ENCODE measurements at places on chromosomes 11 and 22.

- no peak for DNase-seq
These were observed 48.0 kb upstream of the CARS1 start for GRCh38 chr11:3104961-3105790.

- no peak for DNase-seq
These were observed 14.8 kb downstream of the FSHB start for GRCh38 chr11:30245621-30246020.

- DNase-seq, result no peak
These were observed 17.8 kb downstream of the TREH start for GRCh38 chr11:118661425-118662301.

DNA sequence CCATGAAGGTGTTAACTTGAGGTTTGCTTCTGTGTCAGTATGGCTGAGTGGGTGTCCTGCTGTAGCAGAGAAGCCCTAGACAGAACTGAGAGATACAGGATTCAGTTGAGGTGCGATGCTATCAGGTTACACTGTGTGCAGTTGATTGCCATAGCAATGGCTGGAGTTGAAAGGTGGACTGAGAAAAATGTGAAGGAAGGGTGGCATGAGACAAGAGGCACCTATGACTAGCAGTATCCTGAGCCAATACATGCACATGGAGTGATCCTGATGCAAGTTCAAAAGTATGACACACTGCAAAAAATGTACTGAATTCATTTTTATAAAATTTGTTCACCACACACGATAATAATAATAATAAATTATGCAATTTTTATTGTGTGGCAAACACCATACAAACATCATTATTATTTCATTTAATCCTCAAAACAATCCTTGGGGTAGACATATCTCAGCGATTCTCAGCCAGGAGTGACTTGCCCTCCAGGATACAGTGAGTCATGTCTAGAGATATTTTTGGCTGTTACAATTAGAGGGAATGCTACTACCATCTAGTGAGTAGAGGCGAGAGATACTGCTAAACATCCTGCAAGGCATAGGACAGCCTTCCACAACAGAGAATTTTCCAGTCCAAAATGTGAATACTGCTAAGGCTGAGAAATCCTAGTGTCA is 3.9 kb upstream of the PIWIL4 start:
- DNase-seq, result no peak

GRCh38 chr11:105538588-105538987 is 71.3 kb upstream of the GRIA4 start:
- DNase-seq, result no peak

DNA sequence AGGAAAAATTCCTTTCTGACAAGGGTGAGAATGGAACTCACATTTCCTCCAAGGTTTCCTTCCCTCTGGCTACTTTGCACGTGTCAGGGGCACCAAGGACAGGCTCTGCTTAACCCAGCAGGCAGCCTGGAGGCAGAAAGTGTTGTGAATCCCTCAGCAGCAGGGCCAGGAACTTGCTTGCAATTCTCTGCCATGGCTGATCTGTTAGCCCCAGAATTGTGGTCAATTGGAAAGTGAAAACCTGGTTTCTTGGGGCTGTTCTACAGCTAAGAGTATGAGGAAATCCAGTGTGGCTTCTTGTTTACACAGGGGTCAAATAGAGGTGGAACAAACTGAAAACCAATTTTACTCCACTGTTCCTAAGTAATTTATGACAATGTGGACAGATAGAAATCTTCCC is 38.3 kb upstream of the CEP295 start:
- no peak for DNase-seq

DNA sequence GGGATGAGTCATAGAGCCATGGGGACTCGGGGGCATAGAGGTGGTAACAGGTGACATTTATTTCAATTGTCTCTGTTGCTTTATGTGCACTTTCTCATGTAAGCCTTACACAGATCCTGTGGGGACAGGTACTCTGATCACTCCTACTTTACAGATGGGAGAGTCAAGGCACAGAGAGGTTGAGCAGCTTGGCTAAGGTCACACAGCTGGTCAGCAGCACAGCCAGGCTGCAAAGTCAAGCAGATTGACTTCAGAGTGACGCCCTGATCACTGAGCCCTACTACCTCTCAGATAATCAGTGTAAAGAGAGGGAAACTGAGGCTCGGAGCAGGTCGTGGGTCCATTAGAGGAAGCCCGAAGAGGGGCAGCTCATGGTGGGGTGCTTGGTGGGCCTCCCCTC is 3.5 kb downstream of the TMPRSS6 start:
- DNase-seq, result no peak

- DNase-seq, result no peak
These were observed 26.2 kb downstream of the RRP7A start for GRCh38 chr22:42493393-42493792.

DNA sequence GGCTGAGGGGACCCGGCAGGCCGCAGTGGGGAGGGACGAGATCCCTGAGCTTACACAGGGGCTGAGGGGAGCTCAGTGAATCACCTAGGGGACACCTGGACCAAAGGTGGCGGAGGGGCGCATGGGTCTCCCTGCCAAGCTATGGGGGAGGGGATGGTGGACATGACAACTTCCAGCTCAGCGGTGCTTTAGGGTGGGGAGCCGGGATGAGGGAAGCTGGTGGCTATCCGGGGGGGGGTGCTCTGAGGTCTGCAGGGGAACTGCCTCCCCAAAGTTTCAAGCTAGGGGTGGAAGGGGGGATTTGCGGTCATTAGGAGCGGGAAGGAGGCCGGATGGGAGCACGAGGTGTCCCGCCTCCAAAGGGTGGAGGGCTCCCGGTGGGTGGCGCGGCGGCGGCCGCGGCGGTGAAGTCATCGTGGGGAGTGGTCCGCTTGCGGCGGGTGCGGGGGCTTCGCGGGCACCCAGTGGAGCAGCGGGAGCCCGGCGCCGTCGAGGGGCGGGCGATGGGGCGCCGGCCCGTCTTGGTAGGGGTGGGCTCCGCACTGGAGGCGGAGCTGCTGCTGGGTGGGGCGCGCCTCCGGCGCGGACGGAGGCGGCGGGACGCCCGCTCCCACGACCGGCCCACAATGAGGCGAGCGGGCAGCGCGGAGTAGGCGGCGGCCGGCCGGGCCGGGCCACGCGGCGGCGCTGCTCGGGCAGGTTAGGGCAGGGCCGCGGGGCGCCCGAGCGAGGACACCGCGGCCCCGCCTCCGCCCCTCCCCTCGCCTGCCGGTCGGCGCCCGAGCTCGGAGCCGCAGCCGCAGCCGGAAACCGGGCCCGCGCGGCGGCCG is at the start of gene MICALL1:
Gene MICALL1, plus strand, starts transcription at position 764 of the 830 bp plus-strand sequence. CDS start 126 bp downstream, outside the sequence.
- DNase-seq, result peak; percentile 29

GRCh38 chr11:2902784-2903671 is 17.5 kb upstream of the CDKN1C start:
- DNase-seq, result no peak

DNA sequence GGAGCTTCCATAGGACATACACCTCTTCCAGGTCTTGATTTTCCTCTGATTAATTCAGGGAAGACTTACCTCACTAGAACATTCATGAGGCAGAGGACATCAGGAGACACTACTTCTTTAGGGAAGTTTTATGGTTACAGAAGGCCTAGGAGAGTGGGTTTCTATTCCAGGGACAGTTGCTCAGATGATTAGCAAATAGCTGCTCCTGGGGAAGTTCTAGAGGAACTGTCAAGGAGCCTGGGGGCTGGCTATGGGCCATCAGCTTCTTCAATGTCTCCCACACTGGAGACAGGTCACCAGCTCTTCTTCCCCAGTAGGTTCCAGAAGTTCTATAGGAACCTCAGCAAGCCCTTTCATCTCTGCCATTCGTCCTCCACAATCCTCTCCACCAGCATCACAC is 11.5 kb upstream of the OR10A5 start:
- no peak for DNase-seq

GRCh38 chr22:44225091-44225689 is 44.5 kb downstream of the PARVG start:
- DNase-seq, result no peak

GRCh38 chr22:28442711-28443525 is 236.7 kb downstream of the TTC28 start:
- DNase-seq, result no peak

DNA sequence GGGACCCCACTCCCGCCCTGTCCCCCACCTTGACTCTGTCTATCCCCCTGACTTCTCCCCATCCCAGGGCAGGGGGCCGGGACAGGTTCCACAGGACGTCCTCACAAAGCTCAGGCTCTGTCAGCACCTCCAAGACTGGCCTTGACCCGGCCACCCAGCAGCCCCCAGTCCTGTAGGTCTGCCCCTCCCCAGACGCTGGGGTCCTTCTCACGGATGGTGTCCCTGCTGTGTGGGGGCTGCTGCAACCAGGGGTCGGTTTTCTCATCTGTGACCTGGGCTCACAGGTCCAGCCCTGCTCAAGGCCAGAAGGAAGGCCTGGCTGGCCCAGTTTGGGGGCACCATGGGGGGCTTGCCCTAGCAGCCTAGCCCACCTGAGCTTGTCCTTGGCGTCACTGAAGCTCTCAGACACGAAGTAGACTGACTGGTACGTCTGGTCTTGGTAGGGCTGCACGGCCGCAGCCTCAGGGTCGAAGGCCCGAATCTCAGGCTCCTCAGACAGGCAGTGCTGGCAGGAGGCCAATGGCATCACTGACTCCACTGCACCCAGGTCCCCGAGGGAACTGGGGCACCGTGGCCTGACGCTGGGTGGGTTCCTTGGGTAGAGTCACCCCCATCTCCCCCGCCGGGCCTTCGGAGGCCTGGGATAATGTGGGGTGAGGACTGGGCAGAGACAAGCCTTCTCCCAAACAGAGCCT is 4.0 kb upstream of the INS start:
- no peak for DNase-seq

DNA sequence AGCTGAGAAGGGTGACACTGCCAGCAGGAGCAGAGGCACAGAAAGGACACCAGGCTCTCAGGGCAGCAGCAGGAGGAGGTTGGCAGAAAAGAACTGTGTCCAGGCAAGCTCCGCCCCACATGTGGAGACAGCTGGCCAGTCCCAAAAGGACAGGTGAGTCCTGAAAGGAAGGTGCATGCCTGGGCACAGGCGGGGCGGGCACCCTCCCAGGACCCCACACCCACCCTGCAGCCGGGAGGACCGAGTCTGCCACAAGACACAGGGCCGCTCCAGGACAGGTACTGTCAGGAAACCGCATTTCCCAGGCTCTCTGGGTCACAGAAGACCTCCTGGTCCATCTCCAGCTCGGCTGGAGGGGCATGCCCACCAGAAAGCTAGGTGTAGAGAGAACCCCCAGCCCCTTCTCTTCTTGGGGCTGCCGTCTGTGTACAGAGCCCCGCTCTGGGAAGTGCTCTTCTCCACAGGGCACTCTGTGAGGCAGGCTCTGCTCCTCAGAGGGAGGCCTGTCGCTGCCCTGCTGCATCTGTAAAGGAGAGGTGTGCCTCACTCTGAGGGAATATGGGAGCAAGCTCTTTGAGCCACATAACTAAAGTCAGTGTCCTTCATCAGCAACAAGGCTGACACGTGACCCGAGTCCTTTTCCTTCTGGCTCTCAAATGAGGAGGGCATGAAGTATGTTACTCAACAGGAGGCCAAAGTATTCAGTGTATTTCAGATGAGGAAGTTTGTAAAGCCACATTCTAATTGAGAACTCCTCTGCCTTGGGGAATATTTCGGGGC is 50.5 kb downstream of the CLTCL1 start:
- no peak for DNase-seq

GRCh38 chr11:114182471-114183043 is 113.6 kb upstream of the NNMT start:
- no peak for DNase-seq

GRCh38 chr11:72848846-72849466 is 34.7 kb downstream of the ATG16L2 start:
- no peak for DNase-seq

GRCh38 chr11:10366568-10367331 is 61.9 kb downstream of the ADM start:
- DNase-seq, result peak; percentile 50

DNA sequence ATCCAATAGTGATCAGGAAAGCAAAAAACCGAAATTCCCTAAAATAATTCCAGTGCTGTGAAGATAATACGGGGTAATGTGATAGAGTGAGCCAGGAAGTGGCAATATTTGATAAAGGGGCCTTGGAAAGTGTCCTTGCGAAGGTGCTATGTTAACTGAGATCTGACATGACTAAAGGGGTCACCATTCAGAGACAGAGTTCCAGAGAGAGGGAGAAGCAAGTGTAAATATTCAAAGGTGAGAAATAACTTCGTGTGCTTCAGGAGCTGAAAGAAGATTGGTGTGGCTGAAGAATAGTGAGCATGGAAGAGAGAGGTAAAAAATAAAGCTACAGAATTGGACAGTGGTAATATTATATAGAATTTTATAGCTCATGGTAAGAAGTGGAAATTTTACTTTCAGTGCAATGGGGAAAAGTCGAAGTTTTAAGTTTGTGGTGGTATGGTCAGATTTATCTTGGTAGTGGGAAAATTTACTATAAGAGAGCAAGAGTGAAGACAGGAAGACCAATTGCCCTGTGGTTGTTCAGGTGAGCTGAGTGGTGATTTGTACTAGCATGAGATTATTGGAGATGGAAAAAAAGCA is 164.5 kb downstream of the JRKL start:
- no peak for DNase-seq

GRCh38 chr11:31956310-31956709 is 134.6 kb upstream of the RCN1 start:
- DNase-seq, result no peak

DNA sequence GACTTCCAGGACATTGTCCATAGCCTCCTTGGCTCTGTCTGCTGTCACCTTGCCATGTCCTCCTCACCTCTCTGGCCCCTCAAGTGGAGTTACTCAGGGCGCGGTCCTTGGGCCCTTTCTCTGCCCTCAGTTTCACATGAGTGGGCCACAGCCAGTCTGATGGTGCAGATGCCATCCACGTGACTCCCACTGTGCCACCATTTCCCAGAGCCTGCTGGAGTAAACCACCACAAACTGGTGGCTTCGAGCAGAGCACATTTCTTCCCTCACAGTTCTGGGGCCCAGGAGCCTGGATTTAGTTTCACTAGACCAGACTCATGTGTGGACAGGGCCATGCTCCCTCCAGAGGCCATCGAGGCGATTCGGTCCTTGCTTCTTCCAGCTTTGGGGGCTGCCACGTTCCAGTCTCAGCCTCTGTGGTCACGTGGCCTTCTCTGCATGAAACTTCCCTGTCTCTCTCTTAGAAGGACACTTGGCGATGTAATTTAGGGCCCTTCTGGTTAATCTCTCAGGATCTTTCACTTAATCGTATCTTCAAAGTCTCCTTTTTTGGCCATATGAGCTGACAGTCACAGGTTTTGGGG is 14.6 kb downstream of the SMARCB1 start:
- DNase-seq, result no peak

DNA sequence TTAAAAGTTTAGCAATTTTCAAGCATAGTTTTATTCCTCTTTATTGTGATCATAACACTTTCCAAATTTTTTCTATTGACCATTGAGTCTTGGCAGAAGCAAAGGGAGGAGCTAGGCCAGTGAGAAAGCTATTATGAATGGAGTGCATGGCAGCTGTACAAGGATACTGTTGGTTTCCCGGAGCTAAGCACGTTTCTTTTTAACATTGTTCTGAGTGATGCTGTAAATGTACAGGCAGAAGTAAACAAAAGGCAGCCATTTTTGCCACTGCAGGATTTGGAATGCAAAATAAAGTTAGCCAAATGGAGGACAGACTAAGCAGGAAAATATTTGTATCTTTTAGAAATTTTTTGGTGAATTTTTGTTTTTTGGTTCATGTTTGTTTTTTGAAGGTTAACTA is 16.2 kb downstream of the CBL start:
- DNase-seq, result peak; percentile 56

Data from NCI-H345 (cell line).